ENCODE measurements at places on chromosomes 3 and 15. TPM values are rescaled to one million over a fixed set of nuclear protein-coding genes. Genes with fewer than 3 reads are reported as not detected.

GRCh38 chr3:126770096-126770495, 66.1 kb downstream of the CHCHD6 start:
- DNase-seq, result no peak

DNA sequence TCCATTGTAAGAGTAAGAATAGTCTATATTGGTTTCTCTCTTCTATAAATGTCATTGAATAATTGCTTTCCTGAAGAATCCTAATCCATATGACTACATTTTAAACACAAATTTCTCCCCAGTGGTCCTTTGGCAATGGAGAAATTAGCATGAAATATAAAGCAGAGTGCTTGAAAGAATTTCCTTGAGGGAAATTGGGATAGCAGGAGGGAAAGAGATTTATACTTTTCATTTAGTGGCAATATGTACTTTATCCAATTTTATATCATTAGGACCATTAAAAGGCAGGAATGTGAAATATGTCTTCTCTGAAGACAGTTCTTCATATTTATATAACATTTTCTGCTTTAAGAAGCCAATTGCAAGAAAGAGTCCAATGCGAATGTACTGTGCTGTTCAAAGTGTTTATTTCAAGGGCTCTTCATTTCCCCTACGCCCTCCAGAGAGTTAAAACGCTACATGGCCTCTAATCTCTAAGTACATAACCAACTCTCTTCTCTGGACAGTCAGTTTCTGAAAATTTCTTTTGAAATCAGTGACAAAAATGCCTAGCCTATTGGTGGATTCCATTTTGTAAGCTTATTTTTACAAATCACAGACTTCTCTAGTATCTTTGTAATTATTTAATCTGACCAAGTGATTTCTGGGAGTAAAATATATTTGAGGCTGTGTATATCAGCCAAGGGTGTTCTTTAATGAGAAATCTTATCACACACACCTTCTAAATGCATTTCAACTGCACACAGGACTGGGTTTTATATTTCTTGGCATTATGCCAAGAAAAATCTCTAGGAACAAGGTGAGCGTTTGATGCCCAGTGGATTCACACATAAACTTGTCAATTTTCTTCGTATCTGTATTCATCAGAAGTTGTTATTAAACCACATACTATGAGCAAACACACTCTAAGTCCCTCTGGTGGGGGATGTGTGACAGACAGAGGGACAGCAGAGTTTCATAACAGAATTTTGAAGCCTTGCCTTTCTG, 51.2 kb downstream of the KCNAB1 start:
- DNase-seq, result no peak

The CDCP1 gene
- total RNA-seq, result 0.52 TPM

- no peak for DNase-seq
Observed at GRCh38 chr3:130404401-130404800, 58.9 kb downstream of the COL6A5 start.

The SLC24A5 gene
- 0.05 TPM for total RNA-seq

The SHC4 gene
- 0.94 TPM for total RNA-seq

DNA sequence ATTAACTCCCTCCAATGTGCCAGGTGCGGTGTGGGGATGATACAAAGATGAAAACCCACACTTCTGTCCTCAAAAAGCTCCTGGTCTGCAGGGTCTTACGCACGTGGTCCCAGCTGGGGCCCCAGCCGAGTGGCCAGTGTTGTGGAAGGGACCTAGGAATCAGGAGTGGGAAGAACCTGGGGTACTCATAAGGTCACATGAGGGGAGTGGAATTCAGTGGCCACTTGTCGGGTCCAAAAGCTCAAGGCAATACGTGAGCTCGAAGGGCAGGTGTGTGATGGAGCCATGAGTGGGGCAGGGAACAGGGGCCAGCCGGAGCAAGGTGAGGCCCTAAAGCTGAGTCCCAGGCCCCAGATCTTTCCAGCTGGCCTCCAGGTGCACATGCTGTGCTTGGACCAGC, 260.0 kb upstream of the LYSMD4 start:
- DNase-seq, result no peak

DNA sequence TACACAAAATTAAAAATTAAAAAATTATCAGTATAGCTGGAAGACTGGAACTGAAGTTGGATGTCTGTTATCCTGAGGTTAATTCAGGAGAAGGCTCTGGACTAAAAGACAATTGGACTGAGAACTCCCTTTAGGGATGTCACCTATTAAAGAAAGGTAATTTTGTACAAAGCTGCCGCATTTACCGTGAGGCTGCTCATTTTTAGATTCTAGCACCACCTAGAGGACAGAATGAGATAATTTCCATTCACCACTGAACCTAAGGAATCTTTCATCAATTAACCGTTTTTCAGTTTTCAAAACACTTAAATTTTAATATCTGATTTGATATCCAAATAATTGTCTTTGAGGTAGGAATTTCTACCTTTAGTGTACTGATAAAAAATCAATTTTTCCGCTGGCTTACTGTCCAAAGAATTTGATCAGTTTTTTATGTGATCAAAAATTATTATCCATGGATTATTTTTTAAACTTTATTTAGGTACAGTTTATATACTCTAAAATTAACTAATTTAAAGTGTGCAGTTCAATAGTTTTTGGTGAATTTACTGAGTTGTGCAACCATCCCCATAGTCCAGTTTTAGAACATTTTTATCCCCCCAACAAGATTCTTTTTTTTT, 106.7 kb upstream of the TNIK start:
- DNase-seq, result peak; percentile 33

DNA sequence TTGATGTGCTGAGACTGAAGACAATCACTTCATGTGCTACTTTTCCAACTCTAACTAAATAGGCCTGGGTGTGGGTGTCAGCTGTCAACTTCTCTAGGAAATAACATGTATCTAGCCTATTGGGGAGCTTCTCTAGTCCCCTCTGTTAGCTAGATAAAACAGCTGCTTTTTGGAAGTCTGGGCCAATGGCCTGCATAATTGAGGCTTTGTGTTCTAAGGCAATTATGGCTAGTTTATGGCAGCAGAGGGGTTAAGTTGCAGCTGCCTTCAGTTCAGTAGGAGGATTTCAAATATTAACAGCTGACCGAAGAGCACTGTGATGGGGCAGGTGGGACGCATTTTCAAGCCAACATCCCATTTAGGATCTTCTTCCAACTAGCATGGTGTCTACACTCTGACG, 6.4 kb downstream of the COL8A1 start:
- no peak for DNase-seq

GRCh38 chr3:82002491-82002890, 241.0 kb upstream of the GBE1 start:
- no peak for DNase-seq

The IL17RE gene
- total RNA-seq, result 5.9 TPM

Data from thymus (tissue), 14 donors.